Cardiac fibroblast (primary cell): ENCODE measurements at places on chromosomes 11 and 22.

- DNase-seq = no peak
These were observed 117.0 kb downstream of the SLC1A2 start for GRCh38 chr11:35302398-35302797.

DNA sequence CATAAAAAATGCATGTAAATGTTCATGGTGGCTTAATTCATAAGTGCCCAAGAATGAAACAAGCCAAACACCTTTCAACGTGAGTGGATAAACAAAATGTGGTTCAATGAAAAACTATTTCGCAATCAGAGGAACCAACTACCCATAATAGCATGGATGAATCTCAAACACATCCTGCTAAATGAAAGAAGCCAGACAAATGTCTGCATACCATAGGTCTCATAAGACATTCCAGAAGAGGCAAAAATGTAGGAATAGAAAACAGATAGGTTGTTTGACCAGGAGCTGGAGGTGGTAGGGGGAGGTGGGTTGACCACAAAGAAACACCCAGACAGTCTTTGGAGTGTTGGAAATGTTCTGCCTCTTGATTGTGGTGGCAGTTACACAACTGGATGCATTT is 13.2 kb upstream of the OSBPL5 start:
- DNase-seq = peak; percentile 59

DNA sequence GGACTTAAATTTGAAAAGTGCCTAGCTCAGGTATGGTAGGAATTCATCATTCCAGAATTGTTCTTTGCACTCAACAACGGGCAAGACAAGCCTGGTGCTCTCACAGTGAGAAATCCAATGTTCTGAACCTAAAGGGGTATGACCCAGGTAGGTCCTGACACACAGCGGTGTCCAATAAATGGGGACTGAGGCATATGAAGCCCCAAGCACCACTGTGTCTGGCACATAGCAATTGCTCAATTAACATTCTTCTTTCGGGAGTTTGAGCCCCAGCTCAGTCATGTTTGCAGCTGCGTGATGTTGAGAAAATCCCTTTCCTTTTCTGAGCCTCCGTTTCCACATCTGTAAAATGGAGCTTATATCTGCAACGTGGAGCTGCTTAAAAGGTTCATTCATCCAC is 535.8 kb downstream of the MIAT start:
- DNase-seq = no peak

- peak; percentile 43 for DNase-seq
These were observed 42.1 kb upstream of the ISX start for GRCh38 chr22:35023692-35024363.

GRCh38 chr22:23530766-23531282 is 49.3 kb downstream of the IGLL1 start:
- no peak for DNase-seq

DNA sequence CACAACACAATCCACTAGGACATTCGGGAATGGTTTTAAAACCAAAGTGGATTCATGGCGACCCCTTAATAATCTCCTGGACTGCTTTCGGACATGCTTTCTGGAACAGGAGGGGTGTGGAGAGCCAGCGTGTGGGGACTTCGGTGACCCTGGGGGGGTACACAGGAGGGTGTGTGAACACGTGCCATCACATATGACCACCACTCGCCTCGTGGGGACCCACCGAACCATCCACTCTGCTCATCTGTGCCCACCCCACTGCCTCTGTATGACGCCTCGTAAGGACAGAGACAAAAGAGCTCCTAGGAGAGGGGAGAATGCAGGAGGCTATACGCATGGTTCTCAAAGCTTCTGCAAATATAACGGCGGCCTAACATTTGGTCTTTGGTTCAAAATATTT is 8.9 kb downstream of the LTO1 start:
- no peak for DNase-seq

DNA sequence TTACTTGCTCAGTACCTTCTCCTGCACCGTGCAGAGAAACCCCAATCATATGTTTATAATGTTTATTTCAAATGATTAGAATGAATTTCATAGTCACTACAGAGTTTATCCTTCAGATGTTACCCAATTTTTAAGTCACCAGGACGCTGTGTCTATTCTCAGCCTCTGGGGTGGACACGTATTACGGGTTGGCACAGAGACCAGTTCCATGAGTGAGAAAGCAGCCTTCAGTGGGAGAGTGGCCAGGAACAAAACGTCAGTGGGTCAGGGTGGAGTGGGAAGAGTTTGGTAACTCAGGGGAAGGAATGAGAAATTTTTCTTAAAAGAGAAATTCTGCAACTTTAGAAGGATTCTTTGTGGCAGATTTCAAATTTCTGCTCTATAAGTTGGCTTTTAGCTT is 77.1 kb upstream of the MTMR2 start:
- peak; percentile 96 for DNase-seq

DNA sequence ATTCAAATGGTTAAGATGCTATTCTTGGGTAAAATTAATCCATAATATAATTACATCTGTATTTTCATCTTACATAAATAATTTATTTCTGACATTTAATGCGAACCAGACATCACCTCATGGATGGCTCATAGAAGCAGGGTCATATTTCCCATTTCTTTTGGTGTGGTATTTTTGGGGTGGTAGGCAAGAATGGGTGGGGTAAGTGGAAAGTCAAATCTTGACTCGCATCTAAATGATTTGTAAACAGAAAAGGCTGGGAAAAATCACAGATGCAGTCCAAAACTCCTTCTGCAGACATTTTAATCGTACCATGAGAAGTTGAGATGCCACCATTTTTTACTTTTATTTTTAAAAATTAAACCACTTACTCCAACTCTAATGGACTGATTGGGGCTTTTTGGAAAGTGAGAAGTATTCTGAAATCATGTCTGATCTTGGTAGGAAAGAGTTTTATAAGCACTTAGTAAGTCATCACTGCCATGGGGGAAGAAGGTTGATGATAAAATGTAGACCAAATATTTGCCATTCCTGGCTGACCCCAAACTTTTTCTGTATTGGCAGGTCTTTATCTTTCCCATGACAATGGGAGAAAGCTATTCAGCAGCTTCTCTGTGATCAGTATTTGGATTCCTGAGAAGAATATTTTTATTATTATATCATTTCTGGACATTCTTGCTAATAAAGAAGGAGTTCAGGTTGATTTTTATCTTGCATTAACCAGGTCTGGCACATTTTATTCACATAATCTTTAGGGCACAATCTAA is 47.2 kb upstream of the BLID start:
- DNase-seq = peak; percentile 75

- DNase-seq = peak; percentile 42
These were observed 17.2 kb downstream of the CBX7 start for GRCh38 chr22:39135092-39135896.

DNA sequence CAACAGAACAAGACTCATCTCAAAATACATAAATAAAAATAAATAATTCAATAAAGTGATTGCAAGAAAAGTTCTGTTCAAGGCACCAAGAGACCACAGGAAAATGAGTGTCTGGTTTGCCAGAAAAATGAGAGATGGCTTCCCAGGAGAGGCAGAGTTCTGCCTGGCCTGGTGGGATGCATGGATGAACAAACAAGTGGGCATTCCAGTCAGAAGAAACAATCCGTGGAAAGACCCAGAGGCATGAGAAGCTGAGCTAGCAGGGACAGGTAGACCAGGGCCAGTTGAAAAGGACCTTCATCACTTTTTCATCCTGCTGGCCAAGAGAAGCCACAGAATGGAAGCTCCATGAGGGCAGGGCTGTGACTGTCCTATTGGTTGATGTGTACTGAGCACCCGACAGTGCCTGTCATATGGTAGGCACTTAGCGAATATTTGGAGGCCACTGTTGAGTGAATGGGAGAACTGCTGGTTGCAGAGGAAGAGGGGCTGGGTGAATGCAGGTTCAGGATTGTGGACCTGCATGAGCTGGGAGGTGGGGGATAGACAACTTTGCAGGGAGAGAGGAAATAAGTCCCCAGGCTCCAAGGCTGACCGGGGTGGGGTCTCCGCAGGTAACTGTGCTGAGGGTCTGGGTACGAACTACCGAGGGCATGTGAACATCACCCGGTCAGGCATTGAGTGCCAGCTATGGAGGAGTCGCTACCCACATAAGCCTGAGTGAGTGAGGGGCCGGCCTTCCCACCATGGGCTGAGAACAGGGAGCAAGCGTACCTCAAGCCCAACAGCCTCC is 3.7 kb downstream of the F2 start:
- no peak for DNase-seq

- DNase-seq = peak; percentile 71
These were observed 8.3 kb upstream of the MMP1 start for GRCh38 chr11:102806296-102806695.

- no peak for DNase-seq
These were observed 64.2 kb downstream of the FLI1 start for GRCh38 chr11:128757886-128758612.

GRCh38 chr11:6968816-6969215 is 42.6 kb downstream of the ZNF215 start:
- peak; percentile 69 for DNase-seq

GRCh38 chr22:24758164-24758799 is 16.2 kb downstream of the PIWIL3 start:
- DNase-seq = peak; percentile 72

GRCh38 chr11:32434356-32435151 is 785 bp downstream of the WT1 start:
- DNase-seq = peak; percentile 80

DNA sequence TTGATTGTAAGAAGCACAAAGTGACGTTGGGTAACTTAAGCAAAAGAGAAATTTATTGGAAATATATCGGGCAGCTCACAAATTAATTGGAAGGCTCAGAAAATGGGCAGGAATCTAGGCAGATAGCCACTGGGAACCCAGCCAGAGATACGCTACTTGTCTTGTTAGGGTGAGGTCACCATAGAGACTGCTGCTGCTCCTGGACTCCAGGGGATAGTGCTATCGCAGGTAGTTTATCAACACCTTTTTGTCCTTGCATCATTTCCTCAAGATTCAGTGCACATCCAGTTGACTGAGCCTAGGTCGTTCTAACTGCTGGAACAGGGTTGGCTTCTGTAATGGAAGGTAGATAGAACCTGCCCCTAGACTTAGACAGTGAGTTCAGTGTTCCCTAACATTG is 19.6 kb downstream of the AMOTL1 start:
- DNase-seq = no peak

DNA sequence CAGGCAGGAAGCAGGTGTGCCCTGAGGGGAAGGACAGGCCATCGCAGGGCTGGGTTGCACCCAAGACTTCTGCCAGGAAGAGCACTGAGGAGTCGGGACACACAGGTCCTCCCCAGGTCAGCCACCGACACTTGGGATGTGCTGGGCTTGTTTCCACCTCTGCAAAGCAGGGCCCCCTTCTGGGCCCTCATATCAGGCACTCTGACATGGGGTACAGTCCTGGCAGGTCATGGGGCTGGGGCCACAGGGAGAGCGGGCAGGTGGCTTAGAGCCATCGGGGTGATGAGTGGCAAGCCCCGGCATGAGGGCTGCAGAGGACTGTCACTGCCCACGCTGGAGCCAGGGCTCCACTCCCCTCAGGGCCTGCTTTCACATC is 7.9 kb upstream of the ADORA2A start:
- no peak for DNase-seq

- peak; percentile 89 for DNase-seq
These were observed at the start of gene CFAP300 for GRCh38 chr11:102047305-102047924. Gene CFAP300, plus strand, starts transcription at chr11:102047437. Its CDS starts 34 bp downstream, at chr11:102047471.
